ENCODE measurements at places on chromosomes 2 and 18.

DNA sequence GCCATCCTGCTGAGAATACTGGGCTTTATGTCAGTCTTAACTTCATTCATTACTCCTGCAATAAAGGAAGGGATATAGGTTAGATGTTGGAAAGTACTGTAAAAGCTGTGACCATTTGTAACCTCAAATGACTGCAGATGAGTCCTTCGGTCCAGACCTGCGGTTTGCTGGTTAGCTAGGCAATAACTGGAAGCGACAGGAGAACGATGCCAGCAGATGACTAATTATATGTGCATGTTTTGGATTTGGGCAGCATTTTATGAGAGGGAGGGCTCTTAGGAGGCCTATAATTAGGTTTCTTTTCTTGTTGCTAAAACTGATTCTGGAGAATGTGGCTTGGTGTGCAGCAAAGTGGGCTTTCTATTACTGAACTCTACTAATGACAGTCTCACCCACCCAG, 205.6 kb downstream of the TMEM182 start:
- no peak for DNase-seq

DNA sequence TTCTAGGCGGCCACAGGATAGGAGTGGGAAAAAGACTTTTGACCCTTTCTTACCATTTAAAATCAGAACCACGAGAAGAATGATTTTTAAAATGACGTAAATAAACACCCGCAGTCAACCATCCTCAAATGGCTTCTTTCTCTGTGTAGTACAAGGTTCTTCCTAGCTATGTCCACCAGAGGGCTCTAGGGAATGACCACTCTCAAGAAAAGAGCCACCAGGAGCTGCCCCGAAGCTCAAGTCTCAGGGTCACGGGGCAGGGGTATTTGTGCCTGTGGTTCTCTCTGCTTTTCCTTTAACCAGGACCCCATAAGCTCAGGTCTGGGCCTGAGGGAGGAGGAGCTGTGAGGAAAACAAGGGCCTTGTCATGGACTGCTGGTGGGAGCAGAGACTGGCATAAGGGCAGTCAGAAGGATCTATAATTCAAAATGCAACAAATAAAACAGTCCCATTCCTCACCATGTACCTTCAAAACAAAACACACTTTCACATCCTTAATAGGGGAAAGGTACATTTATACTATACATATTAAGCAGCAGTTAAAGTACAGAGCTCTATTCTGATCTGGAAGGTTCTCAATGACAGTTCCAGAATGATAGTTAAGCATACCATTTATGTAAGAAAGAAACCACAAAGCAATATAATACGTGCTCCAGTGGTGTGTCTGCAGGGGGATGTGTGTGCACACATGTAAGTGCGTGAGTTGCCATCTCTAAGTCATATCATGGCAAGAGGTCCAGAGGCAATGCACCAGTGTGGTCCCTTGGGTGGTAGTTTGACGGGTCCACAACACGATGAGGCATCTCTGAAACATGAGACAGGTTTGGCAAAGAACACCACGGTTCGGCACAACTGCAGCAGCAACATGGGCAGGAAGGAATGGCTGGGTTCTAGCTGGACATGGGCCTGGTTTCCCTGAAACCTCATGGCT, 18.6 kb downstream of the LYPD1 start:
- no peak for DNase-seq

DNA sequence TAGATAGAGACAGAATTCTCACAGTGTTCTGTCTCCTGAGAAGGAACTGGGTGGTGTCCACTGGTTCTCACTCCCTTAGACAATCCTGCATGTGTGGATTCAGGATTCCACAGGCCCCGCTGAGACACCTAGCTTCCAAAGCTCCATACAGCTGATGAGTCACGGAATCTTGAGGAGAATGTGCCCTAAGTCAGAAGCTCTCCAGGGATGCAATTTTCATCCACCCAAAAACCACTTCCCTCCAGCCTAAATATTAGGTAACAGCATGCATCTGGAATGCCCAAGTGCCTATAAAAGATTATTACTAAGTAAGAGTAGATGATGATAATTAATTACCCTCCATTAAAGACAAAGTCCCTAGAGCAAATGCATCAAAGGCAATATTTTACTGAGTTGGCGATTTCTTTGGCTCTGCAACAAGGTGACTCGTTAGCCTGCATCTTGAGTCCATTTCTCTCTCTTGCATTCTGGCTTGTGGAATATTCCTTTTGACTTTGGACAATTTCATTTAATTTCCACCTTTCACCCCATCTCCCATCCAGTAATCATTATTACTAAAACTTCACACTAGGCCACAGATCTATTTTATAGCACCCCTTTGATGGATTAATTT, 475.1 kb downstream of the TNS1 start:
- no peak for DNase-seq

- no peak for DNase-seq
Measured at GRCh38 chr2:10817413-10817812, 4.8 kb upstream of the PDIA6 start.

DNA sequence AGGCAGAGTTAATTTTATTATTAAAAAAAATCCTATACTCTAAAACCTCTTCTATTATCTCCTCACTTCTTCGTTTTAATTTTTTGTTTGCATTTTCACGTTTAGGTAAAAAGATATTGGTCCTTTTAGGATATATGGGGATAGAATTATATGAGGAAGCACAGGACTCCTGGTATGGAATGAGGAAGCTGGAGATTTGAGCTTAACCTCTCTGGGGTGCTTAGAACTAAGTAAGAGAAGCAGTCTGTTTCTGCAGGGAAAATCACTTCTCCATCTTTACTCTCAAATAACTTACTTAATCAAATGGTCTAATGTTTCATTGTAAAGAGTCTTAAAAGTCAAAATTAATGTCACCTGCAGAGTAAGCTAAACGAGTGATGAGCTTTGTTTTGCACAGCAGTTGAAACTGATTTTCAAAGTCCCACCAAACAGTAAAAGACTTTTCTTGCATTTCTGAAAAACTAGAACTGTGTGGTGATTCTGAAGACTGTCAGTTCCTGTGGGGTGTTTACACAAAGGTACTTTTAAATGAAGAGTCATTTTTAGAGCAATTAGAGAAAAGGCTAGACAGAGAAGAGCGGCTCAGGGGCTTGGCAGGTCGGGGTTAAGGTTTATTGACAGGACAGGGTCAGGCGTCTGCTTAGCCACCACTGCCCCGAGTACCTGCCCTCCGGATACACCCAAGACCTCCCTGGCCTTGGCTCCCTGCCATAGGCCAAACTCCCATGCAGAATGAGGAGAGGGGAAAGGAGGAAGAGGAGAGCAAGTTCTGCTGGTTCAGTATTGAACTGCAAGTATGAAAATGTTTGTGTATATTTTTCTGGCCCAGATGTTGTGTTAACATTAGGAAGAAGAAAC, 21.6 kb downstream of the METAP1D start:
- DNase-seq, result no peak

GRCh38 chr18:11366410-11366809, 217.0 kb upstream of the PIEZO2 start:
- no peak for DNase-seq

DNA sequence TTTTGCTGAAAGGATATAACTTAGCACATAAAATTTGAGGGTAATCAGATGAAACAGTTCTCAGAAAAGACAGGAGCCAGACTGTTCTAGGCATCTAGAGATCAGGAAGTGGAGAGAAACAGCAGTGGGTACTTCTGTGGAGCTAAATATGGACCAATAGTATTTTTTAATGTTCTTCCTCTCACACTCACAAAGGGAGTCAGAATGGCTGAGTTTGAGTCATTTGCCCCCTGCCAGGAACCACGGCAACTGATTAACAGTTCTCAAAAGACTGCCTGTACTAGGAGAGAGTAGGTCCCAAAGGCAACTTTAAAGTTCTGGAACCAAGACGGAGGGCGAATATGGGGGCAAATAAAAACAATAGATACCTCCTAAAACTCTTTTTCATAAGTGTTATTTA, 107.5 kb downstream of the GULP1 start:
- no peak for DNase-seq

- no peak for DNase-seq
Measured at GRCh38 chr2:135845997-135846396, 9.0 kb upstream of the LCT start.

GRCh38 chr2:111161971-111162370, 41.3 kb downstream of the BCL2L11 start:
- DNase-seq, result no peak

DNA sequence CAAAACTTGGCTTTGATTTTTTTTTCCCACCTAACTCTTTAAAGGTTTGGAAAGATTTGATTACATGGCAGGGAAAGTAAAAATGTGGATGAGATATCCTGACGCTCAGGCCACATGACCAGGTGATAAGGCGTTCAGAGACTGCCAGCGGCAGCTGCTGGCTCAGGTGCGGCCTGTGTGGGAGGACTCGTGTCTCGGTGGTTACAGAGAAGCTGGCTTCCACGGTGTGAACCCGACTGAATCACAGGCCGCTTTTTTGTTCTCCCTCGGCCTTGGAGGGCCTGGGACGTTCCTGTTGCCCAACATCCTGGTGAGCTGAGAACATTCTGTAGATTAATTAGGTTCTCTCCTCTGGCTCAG, 124.2 kb upstream of the ZNF516 start:
- DNase-seq, result no peak

GRCh38 chr2:144356402-144356801, 163.5 kb downstream of the ZEB2 start:
- DNase-seq, result no peak

DNA sequence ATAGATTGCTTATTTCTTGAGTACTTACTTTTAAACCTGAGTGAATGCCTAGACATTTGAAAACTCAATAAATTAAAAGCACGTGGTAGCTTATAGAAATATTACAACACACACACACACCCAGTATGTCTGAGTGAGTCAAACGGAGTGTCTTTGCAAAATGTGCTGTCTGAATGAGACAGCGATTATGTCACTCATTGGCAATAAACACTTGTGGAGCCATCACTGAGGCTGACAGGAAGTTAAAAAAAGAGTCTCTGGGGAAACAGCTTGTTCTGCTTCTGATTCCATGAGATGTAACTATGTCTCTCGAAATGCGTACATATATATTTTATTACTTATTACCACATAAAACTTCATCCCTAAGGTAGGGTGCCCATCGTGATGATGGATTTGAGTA, 22.3 kb upstream of the VPS4B start:
- DNase-seq, result no peak

GRCh38 chr2:105655244-105655643, 89.5 kb upstream of the NCK2 start:
- DNase-seq, result no peak

- DNase-seq, result no peak
Measured at GRCh38 chr2:236862961-236863728, 222.5 kb upstream of the COPS8 start.

- DNase-seq, result no peak
Measured at GRCh38 chr2:238700506-238701340, 147.2 kb upstream of the TWIST2 start.

DNA sequence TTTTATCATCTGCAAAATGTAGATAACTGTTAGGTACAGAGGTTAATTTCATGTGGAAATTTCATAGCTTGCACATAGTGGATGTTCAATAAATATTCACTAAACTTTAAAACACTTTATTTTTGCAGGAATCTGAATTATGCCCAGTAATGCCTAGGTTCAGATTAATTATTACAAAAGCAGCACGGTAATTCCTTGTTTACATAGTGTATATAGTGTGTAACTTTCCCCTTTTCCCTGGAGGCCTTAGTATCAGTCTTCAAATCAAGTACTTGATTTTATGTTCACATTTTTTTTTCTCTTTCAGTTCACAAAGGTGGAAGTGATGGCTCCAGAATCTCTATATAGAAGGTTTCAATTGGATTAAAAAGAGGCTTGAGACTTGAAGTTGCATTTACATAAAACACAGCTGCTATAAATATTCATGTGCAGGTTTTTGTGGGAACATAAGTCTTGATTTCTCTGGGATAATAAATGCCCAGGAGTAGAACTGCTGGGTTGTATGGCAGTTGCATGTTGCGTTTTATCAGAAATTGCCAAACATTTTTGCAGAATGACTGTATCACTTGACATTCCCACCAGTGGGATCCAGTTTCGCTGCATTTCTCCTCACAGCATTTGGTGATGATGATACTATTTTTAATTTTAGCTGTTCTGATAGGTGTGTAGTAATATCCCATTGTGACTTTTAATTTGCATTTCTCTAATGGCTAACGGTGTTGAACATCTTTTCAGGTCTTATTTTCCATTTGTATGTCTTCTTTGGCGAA, 27.6 kb upstream of the LGALSL start:
- no peak for DNase-seq
